ENCODE measurements at places on chromosomes 3 and 15. TPM values are rescaled to one million over a fixed set of nuclear protein-coding genes. Genes with fewer than 3 reads are reported as not detected.

Gene LRRC3B
- polyA plus RNA-seq: 14.7 TPM

Gene RTP2
- not detected for polyA plus RNA-seq

Gene SERPINI1
- polyA plus RNA-seq: 886 TPM

Gene SLC22A14
- 0.78 TPM for polyA plus RNA-seq

Gene CCDC80
- 15.4 TPM for polyA plus RNA-seq

Gene GOLGA8B
- 28.1 TPM for polyA plus RNA-seq

Gene EBLN2
- not detected for polyA plus RNA-seq

Gene DMXL2
- polyA plus RNA-seq: 68.6 TPM

Gene RASGRF1
- polyA plus RNA-seq: 42.9 TPM

Gene ACSBG1
- 3.8 TPM for polyA plus RNA-seq

Gene CFAP100
- polyA plus RNA-seq: not detected

Gene METTL6
- polyA plus RNA-seq: 43.4 TPM

Gene PDZRN3
- polyA plus RNA-seq: 7.7 TPM

Gene SNX33
- 0.25 TPM for polyA plus RNA-seq

Gene NUP210
- polyA plus RNA-seq: 0.90 TPM

Gene ACAP2
- 25.7 TPM for polyA plus RNA-seq

Gene MPI
- 16.4 TPM for polyA plus RNA-seq
